Cardiac muscle cell (in vitro differentiated cells and primary cell): ENCODE measurements at places on chromosomes 6 and 20.
A peak's percentile ranks its signal among the peaks of the same experiment; 100 is the strongest.

GRCh38 chr6:113587078-113587699 is 270.0 kb upstream of the MARCKS start:
- DNase-seq, result peak; percentile 75

- no peak for DNase-seq
Observed at GRCh38 chr20:35014537-35014936, 58.9 kb downstream of the MYH7B start.

DNA sequence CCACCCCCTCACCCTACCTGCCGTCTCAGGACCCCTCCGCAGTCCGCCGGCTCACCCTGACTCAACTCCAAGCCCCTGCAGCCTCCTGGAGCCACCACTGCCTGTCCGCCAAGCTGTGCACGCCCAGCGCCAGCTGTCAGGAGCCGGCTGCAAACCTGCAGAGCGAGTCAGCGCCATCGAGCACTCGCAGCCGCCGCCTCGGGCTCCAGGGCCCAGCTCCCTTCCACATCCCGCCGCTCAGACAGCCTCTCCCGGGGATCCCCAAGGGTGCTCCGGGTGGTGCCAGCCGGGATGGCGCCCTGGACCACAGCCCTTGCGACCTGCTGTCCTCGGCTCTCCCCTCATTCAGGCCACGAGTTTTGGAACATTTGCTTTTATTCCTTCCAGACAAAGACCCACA is 4.3 kb downstream of the TNNC2 start:
- DNase-seq, result no peak

DNA sequence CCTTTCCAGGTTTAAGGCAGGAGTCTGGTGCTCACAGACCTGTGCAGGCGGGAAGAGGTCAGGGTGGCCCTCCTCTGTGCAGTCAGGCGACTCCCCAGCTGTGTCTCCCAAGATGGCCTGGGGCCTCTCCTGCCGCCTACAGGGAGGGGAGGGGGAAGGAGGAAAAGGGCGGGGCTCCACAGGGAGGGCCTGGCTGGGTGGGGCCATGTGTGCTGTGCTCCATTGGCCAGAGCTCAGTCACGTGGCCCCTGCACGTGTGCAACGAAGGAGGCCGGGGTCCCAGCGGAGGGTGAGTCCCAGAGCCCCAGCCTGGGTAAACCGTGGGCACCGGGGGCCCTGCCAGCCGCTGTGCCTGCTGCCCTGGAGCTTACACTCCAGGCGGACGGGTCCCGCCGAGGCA is 211.6 kb downstream of the ZDHHC14 start:
- DNase-seq, result no peak

DNA sequence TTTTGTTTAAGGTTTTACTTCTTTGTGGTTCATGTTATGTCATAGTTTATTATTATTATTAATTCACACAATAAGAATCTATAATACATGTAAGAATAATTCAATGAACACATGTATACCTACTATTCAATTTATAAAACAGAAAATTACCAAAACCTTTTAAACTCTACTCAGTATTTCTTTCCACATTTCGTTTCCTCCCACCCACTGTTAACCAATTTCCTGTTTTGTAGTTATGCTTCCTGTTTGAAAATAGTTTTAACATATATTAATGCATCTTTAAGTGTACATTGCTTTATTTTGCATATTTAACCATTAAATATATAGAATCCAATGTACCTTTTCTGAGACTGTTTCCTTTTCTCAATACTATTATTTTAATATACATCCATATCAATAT is 397.9 kb upstream of the SPTLC3 start:
- no peak for DNase-seq

- no peak for DNase-seq
Observed at GRCh38 chr6:91324711-91325110, 737.8 kb upstream of the MAP3K7 start.

DNA sequence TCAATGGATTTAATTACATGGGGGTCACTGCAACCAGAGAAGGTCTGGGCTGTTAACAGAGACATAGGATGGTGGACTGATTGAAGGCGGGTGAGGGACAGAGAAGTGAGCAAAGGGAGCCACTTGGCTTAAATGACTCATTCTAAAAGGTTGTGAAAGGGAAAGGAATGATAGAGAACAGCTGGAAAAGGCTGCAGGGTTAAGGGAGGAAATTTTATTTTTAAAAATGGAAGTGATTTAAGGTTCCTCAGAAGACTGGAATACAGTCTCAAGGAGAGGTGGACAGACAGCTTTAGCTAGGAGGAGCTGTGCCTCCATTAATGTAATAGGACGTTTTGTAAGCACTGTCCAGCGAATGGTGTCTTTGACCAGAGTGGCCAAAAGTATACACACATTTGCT is 46.7 kb downstream of the RGS17 start:
- DNase-seq, result peak; percentile 71

- DNase-seq, result no peak
Observed at GRCh38 chr6:156344491-156344890, 432.7 kb upstream of the ARID1B start.

DNA sequence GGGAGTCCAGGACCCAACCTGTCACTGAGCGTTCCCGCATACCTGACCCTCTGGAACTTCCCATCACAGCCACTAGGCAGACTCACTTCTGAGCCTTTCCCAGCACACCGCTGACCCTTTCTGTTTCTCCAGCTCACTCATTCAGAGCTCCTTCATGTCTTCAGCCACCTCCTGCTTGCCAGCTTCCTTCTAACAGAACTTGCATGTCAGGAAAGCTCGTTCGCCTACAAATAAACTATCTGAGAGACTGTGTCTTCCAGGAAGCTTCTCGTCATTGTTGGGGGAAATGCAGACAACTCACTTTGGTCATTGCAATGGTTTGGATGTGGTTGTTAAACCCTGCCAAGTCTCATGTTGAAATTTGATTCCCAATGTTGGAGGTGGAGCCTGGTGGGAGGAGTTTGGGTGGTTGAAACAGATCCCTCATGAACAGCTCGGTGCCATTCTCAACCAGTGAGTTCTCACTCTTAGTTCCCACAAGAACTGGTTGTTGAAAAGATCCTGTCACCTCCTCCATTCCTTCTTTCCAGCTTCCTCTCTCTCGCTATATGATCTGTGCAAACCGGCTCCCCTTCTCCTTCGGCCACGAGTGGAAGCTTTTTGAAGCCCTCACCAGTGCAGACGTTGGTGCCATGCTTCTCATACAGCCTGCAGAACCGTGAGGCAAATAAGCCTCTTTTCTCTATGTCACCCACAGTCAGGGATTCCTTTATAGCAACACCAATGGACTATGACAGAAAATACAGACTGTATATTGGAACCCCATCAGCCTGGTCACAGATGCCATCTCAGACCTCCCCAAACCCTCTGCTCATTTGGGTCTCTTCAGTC is 1.4 kb upstream of the MUC21 start:
- DNase-seq, result peak; percentile 86

- DNase-seq, result no peak
Observed at GRCh38 chr6:40343877-40344565, 243.1 kb downstream of the LRFN2 start.

GRCh38 chr6:161639772-161640171 is 365.9 kb upstream of the AGPAT4 start:
- no peak for DNase-seq

- DNase-seq, result peak; percentile 75
Observed at GRCh38 chr6:71035871-71036270, 79.0 kb upstream of the B3GAT2 start.

- peak; percentile 68 for DNase-seq
Observed at GRCh38 chr20:3677733-3678132, 4.1 kb downstream of the ADAM33 start.

GRCh38 chr6:34697904-34698559 is 1.5 kb upstream of the ILRUN start:
- no peak for DNase-seq

- no peak for DNase-seq
Observed at GRCh38 chr6:5484692-5485091, 223.4 kb downstream of the FARS2 start.

GRCh38 chr20:51529758-51530157 is 12.8 kb downstream of the NFATC2 start:
- DNase-seq, result no peak

DNA sequence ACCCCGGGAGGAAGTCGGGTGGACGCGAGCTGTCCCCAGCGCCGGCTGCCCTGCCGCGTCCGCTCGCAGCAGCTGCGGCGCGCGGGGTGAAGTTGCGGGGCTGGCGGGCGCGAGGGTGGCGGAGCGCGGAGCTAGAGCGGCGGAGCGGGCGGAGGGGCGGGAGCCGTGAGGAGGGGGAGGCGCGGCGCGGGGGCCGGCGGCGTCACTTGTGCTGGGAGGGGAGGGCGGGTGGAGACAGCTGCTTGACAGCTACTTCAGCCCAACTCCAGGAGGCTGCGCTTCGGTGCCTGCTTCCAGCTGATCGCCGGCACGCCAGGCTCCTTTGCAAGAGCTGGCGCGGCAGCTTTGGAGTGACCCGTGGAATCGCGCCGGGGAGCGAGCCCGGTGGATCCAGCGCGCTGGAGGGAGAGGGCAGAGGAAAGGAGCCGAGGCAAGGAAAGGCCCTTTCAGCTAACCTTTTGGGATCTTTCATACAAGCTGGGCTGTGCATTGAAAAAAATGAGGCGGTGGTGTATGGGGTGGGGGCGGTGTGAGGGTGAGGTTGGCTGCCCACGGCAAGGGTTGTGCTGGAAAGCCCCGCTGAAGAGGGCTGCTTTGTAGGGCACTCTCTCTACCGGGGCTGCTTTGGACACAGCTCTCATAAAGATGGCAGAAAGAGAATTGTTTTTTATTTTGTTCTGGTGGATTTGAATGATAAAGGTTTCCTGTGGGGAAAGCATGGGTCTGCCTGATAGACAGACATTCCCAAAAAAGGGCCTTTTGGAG is 24.6 kb downstream of the RIPOR2 start:
- peak; percentile 85 for DNase-seq

DNA sequence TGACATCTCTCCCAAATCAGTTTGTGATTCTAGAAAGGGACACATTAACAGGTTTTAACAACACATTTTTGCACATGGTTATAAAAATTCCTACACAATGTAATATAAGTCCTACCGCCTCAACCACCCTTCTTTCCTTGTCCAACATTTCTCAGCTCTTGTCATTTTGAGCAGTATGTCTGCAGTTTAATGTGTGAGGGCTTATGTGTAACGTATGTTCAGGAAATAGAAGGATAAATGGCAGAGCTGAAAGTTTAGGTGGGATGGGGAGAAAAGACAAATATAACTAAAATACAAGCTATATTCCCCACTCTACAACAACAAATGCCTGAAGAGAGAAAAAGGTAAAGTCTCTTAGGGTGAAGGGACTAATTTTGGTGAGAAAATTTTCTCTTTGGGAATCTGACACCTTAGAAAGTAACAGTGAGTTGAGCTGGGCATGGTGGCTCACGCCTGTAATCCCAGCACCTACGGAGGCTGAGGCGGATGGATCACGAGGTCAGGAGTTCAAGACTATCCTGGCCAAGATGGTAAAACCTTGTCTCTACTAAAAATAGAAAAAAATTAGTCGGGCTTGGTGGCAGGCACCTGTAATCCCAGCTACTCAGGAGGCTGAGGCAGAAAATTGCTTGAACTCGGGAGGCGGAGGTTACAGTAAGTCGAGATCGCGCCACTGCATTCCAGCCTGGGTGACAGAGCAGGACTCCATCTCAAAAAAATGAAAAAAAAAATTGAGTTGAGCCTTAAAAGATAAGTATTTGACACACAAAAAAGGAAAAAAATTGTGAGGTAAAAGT is 5.1 kb downstream of the PNRC1 start:
- DNase-seq, result no peak

DNA sequence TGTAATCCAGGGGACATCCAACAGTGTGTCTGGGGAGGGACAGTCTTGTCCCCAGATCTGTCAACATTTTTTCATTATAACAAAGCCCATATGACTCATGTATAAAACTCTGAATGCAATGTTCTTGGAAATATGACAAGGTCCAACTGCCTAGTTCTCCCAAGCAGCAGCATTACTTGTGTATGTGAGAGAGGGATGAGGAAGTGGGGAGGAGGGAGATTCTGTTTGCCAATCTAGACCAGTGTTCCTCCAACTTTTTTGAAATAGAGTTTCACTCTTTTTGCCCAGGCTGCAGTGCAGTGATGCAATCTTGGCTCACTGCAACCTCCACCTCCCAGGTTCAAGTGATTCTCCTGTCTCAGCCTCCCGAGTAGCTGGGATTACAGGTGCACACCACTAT is 394.8 kb downstream of the DHX35 start:
- no peak for DNase-seq

GRCh38 chr20:52800734-52801627 is 171.2 kb upstream of the TSHZ2 start:
- no peak for DNase-seq

- no peak for DNase-seq
Observed at GRCh38 chr6:106534564-106534982, 94.7 kb downstream of the RTN4IP1 start.

- DNase-seq, result no peak
Observed at GRCh38 chr6:99136488-99136887, 188.7 kb upstream of the FBXL4 start.

DNA sequence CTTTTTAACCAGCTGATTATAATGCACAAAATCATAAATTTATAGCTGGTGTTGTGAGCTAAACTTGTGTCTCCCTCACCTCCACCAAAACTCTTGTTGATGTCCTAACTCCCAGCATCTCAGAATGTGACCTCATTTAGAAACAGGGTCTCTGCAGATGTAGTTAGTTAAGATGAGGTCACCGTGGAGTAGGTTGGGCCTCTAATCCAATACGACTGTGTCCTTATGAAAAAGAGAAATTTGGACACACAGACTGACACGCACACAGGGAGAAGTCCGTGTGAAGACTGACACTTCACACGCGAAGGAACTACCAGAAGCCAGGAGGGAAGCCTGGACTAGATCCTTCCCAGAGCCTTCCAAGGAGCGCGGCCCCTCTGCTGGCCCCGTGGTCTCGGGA is 46.5 kb downstream of the TRAM2 start:
- no peak for DNase-seq

- DNase-seq, result peak; percentile 18
Observed at GRCh38 chr6:131831392-131831791, 23.6 kb downstream of the ENPP1 start.

- no peak for DNase-seq
Observed at GRCh38 chr20:60257671-60258070, 299.4 kb downstream of the CDH26 start.

DNA sequence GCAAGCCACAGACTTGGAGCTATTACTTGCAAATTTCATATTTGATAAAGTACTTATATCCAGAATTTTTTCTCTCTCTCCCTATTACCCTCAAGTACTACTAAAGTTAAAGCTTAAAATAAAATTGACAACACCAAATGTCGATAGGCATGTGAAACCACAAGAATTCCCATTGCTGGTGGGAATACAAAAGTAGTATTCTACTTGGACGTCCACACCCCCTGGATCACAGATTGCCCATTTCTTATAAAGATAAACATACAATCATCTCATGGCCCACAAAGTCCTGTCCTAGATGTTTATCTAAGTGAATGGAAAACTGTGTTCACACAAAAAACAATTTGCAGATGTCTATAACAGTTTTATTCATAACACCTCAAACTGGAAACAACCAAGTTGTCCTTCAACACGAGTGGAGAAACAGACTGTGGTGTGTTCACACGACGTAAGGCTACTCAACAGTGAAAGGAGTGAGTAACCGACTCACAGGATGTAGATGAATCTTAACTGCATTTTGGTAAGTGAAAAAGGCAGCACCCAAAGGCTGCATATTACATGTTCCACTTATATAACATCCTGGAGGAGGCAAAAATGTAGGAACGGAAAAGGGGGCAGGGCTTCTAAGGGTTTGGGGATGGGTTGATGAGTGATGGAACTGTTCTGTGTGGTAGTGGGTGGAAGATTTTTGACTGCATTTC is 297.4 kb downstream of the THBS2 start:
- no peak for DNase-seq

- no peak for DNase-seq
Observed at GRCh38 chr6:152404086-152404857, 232.9 kb downstream of the SYNE1 start.
